ENCODE measurements at places on chromosomes 1 and 21. TPM values are rescaled to one million over a fixed set of nuclear protein-coding genes. Genes with fewer than 3 reads are reported as not detected.

Gene MTR
- 26.0 TPM for total RNA-seq

Gene PAQR6
- 2.9 TPM for total RNA-seq

Gene TCEA3
- total RNA-seq, result 1.00 TPM

Gene TRIM46
- 2.5 TPM for total RNA-seq

Gene CELA3B
- not detected for total RNA-seq

Gene SIM2
- total RNA-seq, result not detected

Gene APOBEC4
- total RNA-seq, result not detected

Gene SKI
- total RNA-seq, result 25.4 TPM

Gene KCTD3
- total RNA-seq, result 65.9 TPM

Gene GUCA2B
- total RNA-seq, result not detected

Gene TNFRSF18
- not detected for total RNA-seq

Gene SYNC
- total RNA-seq, result 28.3 TPM

Gene MPL
- total RNA-seq, result not detected

Gene PPP1R8
- 56.3 TPM for total RNA-seq

Gene URB1
- total RNA-seq, result 53.8 TPM

Gene GBP5
- 0.34 TPM for total RNA-seq

Gene PDE9A
- total RNA-seq, result 1.7 TPM

Gene PUM1
- total RNA-seq, result 65.6 TPM

Gene CRNN
- total RNA-seq, result not detected

Gene RNASEL
- 8.6 TPM for total RNA-seq

Gene NES
- total RNA-seq, result 26.6 TPM

Gene TIE1
- total RNA-seq, result not detected

Gene SPRR2B
- total RNA-seq, result not detected

Gene IL19
- total RNA-seq, result not detected

Gene LCE1A
- not detected for total RNA-seq

Gene ALPL
- total RNA-seq, result not detected

Gene ABCG1
- total RNA-seq, result 0.15 TPM

Gene ZNF695
- total RNA-seq, result 5.7 TPM

Measured in melanocyte of skin (primary cell).